Muscle of arm (tissue), 14 donors: ENCODE measurements at places on chromosomes 2 and 18. TPM values are rescaled to one million over a fixed set of nuclear protein-coding genes. Genes with fewer than 3 reads are reported as not detected.

The VAPA gene
- not detected for polyA plus RNA-seq

The INHBB gene
- polyA plus RNA-seq = 0.85 TPM

The FECH gene
- 37.5 TPM for polyA plus RNA-seq

- DNase-seq = peak; percentile 85
Observed at GRCh38 chr18:25350489-25351251, 1.3 kb downstream of the ZNF521 start.

GRCh38 chr2:66701656-66702055 is 266.7 kb downstream of the MEIS1 start:
- DNase-seq = no peak

GRCh38 chr2:216312441-216312840 is 59.8 kb downstream of the MARCHF4 start:
- DNase-seq = no peak

The UGT1A6 gene
- not detected for polyA plus RNA-seq

- DNase-seq = no peak
Observed at GRCh38 chr2:14749884-14750283, 117.4 kb downstream of the LRATD1 start.
